Brain pericyte (primary cell): ENCODE measurements at places on chromosomes 11 and 22.

DNA sequence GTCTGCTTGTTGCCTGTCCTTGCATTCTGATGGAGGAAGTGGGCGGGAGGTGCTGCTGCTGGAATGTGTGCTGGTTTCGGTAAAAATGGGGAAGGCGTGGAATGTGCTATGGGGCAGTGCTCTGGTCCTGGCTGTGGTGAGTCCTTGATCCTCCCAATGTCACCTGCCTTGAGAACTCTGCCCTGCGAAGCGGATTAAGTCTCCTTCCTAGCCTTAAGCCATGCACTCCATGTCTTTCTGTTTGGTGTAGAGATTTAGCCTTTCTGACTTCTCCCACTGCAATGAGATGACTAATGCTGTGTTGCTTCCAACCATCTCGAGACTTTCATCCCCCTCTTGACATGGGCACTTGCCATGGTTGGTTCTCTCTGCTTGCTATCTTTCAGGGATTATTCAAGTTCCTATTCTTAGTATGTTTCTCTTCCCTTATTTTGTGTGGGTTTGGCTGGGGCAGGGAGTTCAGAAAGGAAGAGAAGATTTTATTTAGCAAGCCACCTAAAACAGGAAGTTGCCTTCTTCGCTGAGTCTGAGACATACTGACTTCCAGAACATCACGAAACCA, 687.9 kb downstream of the NTM start:
- no peak for DNase-seq

- DNase-seq, result no peak
These were observed 81.6 kb downstream of the PDHX start for GRCh38 chr11:34997952-34998528.

DNA sequence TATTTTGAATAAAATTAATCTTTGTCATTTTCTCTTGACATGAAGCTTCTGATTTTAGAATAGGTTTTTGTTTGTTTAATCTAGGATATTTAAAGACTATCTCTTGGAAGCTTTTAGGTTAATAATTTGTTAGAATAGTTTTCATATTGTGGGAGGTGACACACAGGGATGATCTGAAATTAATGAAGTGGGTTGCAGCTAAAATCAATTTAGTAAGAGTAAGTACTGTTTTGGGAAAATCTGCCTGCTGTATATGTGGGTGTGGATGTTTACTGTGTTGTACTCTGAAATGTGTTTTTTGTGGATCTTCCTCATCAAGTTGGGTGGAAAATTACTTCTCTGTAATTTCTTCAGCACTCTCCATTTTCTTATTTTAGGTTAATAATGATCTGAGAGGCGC, 67.3 kb downstream of the BID start:
- no peak for DNase-seq

GRCh38 chr11:44456544-44457300, 108.7 kb upstream of the CD82 start:
- no peak for DNase-seq

DNA sequence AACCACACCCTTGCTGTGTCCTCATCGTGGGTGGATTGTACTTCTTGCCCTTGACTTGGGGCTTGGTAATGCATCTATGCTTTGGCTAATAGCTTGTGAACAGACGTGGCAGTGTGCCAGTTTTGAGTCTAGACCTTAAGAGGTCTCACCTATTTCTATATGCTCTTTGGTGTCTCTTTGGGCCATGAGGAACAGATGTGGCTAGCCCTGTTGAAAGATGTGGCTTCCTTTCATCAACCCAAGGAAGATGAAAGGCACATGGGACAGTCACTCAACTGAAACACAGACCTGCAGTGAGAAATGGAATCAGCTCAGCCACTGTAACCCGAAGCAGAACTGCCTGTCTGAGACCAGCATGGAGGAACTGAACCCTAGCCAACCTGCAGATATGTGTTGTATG, 7.9 kb upstream of the NELL1 start:
- DNase-seq, result no peak

DNA sequence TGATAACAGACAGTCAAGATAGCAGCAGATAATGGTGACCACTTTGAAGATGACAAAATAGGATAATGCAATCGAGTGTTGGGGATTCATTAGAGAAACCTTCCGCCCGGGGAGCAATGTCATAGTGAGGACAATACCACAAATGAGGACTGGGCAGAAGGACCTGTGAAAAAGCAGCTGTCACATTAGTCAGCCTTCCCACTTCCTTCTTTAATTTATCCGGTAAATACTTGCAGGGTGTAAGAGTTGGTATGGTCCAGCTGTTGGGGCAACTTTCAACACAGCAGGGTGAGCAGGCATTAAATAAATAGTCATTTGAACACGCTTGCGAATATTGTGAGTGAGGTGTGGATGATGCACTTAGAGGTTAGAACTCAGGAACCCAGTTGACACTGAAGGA, 132.5 kb upstream of the KIRREL3 start:
- no peak for DNase-seq

GRCh38 chr22:25878933-25879332, 136.9 kb downstream of the MYO18B start:
- DNase-seq, result no peak

DNA sequence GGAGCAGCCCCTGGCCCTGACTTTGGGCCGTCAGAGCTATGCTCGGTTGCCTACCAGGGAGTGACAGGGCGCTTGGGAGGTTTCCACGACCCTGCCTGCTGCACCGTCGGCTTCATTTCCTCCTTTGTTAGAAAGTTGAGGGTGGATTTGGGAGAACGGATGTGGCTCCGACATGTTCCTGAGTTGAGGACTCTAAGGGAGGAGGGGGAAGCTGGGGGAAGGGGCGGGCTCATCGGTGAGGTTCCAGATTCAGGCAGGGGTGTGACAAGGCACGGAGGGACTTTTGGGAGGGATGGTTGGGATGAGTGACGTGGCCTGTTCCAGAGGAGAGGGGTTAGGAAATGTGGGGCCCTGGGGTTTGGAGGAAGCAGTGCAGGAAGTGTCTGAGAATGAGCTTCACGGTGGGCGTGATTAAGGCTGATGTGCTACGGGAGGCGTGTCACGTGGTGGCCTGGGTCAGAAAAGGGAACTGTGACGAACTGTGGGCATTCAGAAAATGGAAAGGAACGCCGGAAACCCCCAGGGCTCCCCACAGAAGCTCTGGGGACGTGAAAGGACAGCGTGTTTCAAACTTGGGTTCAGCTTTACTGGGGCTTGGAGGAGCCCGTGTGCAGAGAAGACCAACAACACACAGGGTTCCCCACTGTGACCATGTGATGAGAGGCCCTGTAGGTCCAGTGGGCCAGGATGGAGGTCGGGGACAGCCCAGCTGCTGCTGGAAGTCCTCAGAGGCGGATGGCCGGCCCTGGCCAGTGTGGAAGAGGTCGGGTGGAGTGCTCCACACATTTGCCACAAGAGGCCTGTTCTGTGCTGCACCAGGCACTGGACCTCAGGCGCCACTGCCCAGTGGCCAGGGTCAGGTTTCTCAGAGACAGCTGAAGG, 2.8 kb downstream of the PARVB start:
- DNase-seq, result peak; percentile 44

DNA sequence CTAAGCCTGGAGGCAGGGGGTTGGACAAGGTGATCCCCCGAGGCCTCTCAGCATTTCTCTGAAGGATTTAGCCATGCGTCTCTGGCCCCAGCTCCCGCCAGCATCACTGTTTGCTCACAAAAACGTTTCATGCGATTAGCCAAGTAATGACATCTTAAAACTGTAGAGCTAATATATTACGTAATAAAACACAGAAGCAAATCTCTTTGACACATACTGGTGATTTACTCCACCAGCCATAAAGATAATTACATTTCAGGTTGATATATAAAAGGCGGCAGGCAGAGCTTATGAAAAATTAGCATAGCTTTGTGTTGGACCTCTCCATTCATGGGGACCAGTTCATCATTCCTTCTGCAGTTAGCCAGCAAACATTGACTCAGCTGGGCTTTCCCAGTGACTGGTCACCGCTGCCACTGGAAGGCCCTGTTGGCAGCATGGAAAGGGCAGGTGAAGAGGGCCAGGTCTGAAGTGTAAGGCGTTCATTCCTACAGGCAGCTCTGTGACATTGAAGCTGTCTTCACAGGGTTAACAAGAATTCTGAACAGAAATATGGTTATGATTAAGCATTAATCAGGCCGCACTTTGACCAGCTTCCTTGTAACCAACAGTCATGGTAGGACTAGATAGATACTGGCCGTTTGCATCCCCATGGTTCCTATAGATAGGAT, 150.3 kb downstream of the NECTIN1 start:
- no peak for DNase-seq

GRCh38 chr22:36415415-36416168, 27.8 kb upstream of the MYH9 start:
- DNase-seq, result no peak

- no peak for DNase-seq
These were observed 4.9 kb upstream of the CNTN5 start for GRCh38 chr11:99015634-99016454.

DNA sequence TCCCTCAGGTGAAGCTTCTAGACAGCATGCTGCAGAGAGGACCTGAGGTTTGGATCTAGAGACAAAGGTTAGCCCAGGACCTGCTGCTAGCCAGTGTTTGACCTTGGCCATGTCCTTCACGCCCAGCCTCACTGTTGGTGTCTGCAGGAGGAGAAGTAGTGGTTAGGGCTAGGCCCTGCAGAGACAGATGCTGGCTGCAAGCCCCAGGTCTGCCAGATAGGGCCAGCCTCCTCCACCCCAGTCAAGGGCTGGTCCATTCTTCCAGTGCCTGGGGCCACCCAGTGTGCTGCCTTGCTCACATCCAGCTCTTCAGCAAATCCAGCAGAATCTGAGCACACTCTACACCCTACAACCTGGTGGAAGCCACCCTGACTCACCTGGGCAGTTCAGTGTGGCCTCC, 21.5 kb upstream of the MIEF1 start:
- DNase-seq, result no peak

- DNase-seq, result no peak
These were observed 96.0 kb upstream of the PITPNB start for GRCh38 chr22:28015046-28015425.

DNA sequence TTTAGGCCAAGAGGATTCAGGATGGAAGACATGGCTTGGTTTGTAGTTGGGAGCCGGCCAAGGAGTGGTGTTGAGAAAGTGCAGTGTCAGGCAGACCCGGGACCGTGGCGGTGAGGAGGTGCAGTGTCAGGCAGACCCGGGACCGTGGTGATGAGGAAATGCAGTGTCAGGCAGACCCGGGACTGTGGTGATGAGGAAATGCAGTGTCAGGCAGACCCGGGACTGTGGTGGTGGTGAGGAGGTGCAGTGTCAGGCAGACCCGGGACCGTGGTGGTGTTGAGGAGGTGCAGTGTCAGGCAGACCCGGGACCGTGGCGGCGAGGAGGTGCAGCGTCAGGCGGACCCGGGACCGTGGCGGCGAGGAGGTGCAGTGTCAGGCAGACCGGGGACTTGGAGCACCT, 59.7 kb downstream of the LRP5 start:
- DNase-seq, result no peak

- DNase-seq, result no peak
These were observed 5.6 kb downstream of the RGL4 start for GRCh38 chr22:23696326-23696851.
